ENCODE measurements at places on chromosomes 11 and 22.

- ATAC-seq: no peak
Observed at GRCh38 chr11:71249301-71249700, 3.1 kb downstream of the SHANK2 start.

DNA sequence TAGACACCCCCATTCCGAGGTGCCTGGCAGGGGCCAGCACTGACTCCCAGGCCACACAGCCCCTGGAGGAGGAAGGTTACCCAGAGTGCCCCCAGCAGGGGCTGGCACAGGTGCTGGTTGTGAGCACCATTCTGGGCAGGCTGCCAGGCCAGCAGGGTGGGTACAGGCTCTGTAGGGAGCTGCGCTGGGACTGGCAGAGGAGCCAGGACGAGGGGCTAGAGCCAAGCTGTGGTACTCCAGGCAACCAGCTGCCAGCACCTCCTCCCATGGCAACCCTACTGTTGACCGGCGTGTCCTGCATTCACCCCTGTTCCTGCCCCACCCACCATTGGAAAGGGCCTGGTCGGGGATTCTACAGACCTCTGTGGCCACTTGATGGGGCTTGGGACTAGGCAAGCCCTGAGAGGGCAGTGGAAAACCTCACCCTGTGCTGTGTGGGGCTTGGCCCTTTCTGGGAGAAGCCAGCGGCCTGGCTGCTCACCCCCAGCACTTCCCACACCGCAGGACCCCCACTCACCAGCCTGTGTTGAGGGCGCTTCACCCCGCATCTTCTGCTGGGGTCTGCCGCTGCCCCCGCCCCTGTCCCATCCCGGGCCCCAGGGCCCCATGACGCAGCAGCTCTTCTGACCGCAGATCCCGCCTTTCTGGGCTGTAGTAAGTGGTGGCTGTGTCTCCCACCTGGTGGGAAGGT lies 1.9 kb downstream of the CLDN5 start:
- ATAC-seq: no peak

DNA sequence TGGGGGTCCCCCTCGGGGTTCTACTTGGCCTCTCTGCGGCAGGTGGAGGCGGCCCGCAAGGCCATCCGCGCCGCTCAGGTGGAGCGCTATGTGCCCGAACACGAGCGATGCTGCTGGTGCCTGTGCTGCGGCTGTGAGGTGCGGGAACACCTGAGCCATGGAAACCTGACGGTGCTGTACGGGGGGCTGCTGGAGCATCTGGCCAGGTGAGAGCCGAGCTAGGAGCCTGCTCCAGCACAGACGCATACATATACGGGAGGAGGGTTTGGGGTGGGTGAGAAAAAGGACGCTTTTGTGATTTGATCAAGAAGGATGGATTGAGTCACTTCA lies 415 bp downstream of the CENATAC start:
- peak; percentile 31 for ATAC-seq

DNA sequence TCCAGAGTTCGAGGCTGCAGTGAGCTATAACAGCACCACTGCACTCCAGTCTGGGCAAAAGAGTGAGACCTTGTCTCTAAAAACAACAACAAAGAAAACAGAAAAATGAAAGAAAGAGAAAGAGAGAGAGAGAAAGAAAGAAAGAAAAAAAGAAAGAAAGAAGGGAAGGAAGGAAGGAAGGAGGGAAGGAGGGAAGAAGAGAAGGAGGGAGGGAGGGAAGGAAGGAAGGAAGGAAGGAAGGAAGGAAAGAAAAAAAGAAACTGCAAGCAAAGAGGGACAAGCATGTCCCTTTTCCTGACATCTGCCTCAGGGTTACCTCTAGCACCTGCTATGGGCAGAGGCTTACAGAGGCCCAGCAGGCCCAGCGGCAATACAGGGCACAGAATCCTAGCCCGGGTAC lies 475.0 kb downstream of the MIAT start:
- ATAC-seq: no peak

GRCh38 chr11:32312206-32312817 lies 123.0 kb downstream of the WT1 start:
- ATAC-seq: no peak

GRCh38 chr11:65891219-65892136 lies 1.0 kb downstream of the CCDC85B start:
- ATAC-seq: no peak

DNA sequence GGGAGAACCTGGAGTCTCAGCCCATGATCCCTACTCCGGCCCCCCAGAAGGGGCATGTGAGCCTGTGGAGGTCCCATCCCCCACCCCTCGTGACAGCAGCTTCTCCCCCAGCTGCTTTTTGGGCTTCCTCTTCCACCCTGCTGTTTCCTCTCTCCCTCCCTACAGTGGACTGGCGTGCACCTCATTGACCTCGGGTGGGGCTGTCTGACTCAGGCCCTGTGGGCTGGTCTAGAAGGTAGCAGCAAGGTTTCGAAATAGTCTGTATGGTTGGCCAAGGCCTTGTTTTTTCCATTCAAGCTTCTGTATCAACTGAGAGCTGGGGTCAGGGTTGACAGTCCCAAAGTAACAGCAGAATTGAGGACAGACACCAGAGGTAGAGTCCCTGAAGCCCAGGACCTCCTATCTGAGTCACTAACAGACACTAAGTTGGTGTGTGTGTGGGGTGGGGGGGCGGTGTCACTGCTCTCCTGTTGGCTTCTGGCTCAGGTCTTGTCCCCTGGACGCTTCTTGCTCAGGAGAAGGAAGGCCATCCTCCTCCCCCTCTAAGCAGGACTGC lies 7.7 kb downstream of the SLC37A2 start:
- ATAC-seq: no peak

GRCh38 chr11:87600938-87601337 lies 563.2 kb downstream of the TMEM135 start:
- ATAC-seq: no peak

GRCh38 chr11:20011307-20011951 lies 148.8 kb downstream of the DBX1 start:
- peak; percentile 57 for ATAC-seq

- ATAC-seq: no peak
Observed at GRCh38 chr11:73726825-73727224, 34.0 kb downstream of the RAB6A start.

GRCh38 chr11:7775689-7776088 lies 21.1 kb downstream of the OR5P2 start:
- no peak for ATAC-seq

DNA sequence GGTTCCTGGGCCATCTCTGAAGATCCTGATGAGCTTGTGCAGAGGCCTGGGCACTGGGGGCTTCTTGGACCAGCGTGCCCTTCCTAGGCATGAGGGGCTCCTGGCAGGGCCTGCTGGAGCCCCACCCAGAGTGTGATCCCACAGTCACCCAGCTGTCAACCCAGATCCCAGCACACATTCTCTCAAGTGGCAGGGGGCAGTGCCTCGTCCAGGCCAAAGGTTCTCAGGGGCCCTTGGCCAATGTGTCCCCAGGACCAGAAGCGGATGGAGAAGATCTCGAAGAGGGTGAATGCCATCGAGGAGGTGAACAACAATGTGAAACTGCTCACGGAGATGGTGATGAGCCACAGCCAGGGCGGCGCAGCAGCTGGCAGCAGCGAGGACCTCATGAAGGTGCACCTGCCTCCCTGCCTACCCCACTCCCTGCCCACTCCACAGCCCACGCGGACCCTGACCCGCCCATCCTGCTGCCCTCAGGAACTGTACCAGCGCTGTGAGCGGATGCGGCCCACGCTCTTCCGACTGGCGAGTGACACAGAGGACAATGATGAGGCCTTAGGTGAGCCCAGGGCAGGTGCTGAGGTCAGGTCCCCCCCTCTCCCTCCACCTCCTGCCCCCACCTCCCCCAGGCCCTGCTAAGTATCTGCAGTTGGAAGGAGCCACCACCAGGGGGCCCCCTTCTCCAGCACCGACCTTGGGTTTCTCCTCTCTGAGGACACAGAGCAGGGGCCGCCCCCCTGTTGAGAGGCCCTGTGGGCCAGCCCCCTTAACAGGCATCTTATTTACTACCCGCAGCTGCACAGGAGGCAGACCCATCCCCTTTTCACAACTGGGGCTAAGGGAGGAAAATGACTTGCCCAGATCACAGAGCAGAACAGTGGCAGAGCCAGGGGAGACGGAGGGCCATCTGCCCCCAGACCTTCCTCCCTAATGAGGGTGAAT lies 14.7 kb downstream of the GGA1 start:
- ATAC-seq: peak; percentile 62

GRCh38 chr11:126914941-126915340 lies 85.6 kb downstream of the KIRREL3 start:
- ATAC-seq: no peak

- no peak for ATAC-seq
Observed at GRCh38 chr11:10320736-10321465, 16.0 kb downstream of the ADM start.

DNA sequence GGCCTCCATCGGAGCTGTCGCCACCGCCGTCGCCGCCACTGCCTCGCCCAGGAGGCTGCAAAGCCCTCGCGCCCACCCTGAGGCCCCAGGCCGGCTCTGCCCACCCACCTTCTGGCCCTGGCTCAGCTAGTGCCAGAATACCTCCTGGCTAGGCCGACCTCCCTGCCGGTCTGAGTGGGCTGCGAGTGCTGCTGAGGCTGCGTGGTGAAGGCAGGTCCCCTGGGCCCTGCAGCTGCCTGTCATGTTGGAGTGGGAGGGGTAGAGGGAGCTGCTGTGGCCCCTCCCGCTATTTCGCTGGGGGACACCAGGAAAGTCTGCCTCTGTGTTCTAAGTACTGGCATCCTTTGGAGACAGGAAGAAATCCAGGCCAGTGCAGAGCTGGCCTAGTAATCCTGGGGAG lies 34.2 kb downstream of the LRRC10B start:
- no peak for ATAC-seq

DNA sequence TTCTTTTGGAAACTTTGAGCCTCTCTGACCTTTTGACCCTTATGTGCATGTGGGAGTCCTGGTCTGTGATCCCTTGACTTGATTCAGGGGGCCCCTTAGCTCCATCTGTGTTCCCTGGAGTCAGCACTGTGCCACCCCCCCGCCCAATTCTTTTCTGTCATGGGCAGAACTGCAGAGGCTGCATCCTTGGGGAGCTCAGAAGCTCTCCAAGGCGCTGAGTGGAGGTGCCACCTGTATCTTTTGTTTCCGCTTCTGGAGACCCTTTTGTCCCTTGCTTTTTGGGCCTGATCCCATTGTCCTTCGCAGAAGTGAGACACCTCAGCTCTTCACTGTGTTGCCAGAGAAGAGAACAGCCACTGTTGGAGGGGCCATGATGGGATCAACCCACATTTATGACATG lies 2.4 kb upstream of the PACS1 start:
- no peak for ATAC-seq

GRCh38 chr22:40221055-40221414 lies 43.3 kb downstream of the TNRC6B start:
- ATAC-seq: no peak

- ATAC-seq: peak; percentile 43
Observed at GRCh38 chr22:19984201-19984753, 32.3 kb downstream of the ARVCF start.

DNA sequence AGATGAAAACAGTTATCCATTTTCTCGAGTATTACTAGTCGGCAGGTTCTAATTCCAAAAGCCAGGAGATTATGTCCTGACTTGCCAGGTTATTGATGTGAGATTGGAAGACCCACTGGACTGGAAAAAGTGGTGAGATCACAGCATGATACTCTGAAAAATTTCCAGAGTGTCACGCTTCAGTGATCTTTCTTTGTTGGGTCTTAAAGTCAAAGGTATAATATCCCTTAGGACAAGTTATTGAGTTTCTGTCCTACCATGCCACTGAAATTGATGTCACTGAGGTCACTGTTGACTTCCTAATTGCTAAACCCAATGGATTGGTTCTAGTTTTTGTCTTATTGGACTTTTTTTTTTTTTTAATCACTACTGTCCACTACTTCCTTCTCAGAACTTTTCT lies 104.5 kb upstream of the GRAMD1B start:
- ATAC-seq: no peak

GRCh38 chr22:36329254-36330078 lies 58.3 kb downstream of the MYH9 start:
- ATAC-seq: peak; percentile 68

DNA sequence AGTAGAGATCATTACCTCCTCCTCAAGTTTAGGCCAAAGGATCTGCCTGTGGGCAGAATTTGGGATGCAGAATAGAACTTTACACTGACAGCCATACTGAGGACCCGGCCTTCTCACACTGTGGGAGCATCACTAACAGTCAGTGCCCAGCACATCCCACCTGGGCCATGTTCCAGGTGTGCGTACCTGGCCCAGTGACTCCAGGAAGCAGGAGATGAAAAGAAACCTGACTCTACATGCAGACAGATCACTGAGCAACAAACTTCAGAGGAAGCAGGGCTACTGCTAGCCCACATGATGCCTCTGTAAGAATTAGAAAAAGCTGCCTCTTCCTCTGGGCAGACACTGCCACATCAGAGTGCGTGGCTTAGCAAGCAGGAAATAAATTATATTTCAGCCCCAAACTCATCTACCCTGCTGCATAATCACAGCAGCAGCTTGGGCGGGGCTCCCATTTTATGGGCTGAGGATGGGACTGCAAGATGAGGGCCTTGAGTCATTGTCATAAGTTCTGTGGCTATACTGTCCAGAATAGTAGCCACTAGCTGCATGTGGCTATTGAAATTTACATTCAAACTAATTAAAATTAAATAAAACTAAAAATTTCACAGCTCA lies 6.0 kb upstream of the LMO2 start:
- peak; percentile 31 for ATAC-seq

DNA sequence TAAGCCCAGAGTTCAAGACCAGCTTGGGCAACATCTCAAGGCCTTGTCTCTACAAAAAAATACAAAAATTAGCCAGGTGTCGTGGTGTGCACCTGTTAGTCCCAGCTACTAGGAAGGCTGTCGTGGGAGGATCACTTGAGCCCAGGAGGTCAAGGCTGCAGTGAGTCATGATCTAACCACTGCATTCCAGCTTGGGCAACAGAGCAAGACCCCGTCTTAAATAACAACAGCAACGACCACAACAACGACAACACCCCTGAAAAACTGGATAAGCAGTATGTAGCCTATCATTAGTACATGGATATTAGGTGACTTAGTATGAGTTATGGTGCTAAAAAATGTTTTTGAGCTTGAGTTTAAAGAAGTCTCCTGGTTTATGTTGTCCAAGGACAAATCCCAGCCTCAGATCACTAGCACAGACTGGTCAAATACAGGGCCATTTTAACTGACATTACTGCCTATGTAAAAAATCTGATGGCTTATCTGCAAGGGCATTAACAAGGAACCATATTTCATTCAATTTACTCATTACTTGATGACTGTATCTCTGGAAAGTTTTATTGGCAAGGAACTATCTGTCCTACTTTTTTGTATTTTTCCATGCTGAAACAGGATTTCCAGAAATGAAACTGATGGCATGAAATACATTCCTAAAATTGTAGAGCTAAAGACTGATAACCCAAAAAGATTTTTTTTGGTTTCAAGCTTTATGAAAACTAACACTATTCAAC lies 23.4 kb downstream of the C2CD3 start:
- ATAC-seq: no peak
